ENCODE measurements at places on chromosomes 6 and 20.
A peak's percentile ranks its signal among the peaks of the same experiment; 100 is the strongest.

GRCh38 chr20:58168843-58169242, 59.6 kb downstream of the ANKRD60 start:
- no peak for DNase-seq

- DNase-seq, result peak; percentile 71
Observed at GRCh38 chr6:30396833-30397479, 52.0 kb downstream of the RPP21 start.

DNA sequence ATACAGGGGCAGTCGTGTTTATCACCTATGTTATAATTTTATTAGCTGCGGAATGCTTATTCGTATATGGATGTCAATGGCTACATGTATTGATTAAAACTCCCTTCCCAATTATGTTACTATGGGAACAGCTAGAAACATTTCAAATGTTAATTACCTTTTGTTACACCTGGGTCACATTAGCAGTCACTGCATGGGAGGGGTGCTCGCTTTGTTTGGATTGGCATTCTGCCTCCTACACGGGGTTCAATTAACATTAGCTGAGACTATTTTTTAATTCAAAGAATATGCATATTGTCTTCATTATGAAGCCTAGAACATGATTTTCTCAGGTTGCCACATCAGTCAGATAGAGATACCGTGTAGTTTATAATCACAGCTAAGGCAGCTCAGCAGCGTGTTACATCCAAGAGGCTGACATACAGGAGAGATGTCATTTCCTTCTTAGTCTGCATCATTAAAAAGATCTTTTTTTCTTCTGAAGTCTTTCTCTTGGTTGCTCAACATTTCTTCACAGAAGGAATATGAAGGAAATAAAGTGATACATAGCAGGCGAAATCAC, 76.2 kb upstream of the RPS6KA2 start:
- no peak for DNase-seq

GRCh38 chr6:129607581-129608186, 102.3 kb downstream of the ARHGAP18 start:
- no peak for DNase-seq
